ENCODE measurements at places on chromosomes 6 and 20. TPM values are rescaled to one million over a fixed set of nuclear protein-coding genes. Genes with fewer than 3 reads are reported as not detected.

The DST gene
- 277 TPM for total RNA-seq

The PRDM13 gene
- not detected for total RNA-seq

The TRIM39 gene
- 7.6 TPM for total RNA-seq

The DCBLD1 gene
- 37.7 TPM for total RNA-seq

The SLC52A3 gene
- not detected for total RNA-seq

The TOP1 gene
- 28.5 TPM for total RNA-seq

The TCF21 gene
- total RNA-seq = not detected

The ADGRF4 gene
- total RNA-seq = not detected

The GLP1R gene
- not detected for total RNA-seq

The SLC4A11 gene
- 4.1 TPM for total RNA-seq

The RALGAPA2 gene
- 24.7 TPM for total RNA-seq
